ENCODE measurements at places on chromosomes 11 and 22.

GRCh38 chr11:6196396-6196795 is 2.6 kb upstream of the OR52W1 start:
- DNase-seq, result no peak

- DNase-seq, result peak; percentile 6
These were observed 90.8 kb upstream of the KCNQ1OT1 start for GRCh38 chr11:2790568-2790921.

DNA sequence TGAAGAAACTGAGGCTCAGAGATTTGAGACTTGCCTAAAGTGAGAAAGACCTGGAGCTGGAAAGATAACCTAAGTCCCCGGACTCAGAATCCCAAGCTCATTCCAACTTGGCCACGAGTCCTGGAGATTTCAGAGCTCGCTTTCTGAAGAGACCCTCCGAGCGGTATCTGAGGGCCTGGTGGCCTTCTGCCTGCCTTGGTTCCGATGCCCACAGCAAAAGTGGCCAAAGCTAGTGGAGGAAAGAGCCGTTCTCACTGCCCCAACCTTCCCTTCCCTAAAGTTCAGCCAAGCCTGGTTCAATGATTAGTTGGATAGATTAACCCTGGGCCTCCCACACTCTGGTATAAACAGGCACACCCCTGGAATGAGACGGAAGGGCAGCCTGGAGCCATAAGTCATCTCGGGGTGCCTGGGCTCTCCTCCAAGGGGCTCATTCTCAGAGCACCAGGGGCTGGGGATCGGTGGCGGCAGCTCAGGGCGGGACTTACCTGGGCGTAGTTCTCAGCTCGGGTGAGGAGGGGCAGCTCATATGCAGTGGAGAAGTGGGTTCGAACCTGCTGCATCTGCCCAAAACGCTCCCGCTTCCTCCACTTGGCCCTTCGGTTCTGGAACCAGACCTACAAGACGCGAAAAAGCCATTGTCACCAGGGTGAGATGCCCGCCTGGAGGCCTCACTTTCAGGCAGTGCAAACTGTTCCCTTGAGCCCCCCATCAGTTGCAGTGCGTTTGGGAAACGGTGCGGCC is 42.8 kb downstream of the ALX4 start:
- DNase-seq, result no peak

DNA sequence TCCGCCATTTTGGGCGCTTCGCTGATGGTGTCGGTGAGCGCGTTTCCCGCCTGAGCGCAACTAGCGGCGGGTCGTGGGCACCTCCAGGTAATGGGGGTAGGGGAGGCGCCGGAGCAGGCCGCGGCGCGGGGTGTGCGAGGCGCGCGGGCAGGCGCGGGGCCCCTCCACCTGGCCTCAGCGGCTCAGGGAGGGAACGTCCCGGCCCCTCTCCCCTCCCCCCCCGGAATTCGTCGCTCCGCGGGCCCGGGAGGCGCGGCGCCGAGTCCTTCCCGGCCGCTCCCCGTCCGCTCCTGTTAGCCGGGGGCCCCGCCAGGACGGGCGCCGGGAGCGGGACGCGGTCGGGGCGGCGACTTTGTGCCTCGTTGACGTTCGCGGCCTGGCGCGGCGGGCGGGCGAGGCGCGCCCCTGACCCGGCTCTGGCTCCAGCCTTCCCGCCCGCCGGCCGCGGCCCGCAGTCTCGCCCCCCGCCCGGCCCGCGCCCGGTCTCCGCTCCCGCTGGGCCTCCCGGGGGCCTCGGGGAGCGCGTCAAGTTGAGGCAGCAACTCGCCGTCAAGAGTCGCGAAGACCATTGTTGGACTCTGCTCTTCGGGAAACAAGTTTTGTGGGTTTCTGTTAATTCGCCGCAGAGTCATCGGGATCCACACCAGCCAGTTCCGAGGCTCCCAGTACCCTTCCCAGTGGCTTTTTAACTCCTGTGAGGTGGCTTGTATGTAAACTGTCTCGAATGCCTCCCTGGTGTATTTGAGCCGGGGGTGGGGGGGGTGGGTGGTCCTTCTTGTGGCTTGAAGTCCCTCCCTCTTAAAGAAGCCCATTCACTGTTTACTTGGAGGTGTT is at the start of gene PPP6R3:
PPP6R3 (plus strand) TSS at position 12 of the 834 bp plus-strand sequence. CDS start 76,913 bp downstream, outside the sequence.
- no peak for DNase-seq

DNA sequence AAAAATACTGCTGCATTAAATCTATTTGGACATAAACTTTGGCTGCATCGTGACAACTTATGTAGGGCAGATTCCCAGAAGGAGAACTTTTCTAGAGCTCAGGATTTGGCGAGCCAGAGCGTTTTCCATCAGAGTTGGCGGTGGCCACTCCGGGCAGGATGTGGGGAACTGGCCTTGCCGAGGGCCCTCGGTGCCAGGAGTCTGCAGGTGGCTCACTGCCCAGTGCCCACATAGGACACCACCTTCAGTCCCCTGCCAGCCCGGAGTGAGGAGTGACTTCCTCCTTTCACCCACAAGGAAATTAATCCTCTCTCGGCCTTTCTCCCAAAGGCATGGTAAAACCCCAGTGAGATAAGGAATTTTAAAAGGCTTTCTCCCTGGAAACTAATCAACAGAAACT is 1.6 kb upstream of the LGALS2 start:
- DNase-seq, result no peak

GRCh38 chr11:62479631-62480201 is 60.9 kb downstream of the SCGB1A1 start:
- DNase-seq, result no peak

- DNase-seq, result no peak
These were observed 21.8 kb downstream of the CACNA1I start for GRCh38 chr22:39592081-39593065.

DNA sequence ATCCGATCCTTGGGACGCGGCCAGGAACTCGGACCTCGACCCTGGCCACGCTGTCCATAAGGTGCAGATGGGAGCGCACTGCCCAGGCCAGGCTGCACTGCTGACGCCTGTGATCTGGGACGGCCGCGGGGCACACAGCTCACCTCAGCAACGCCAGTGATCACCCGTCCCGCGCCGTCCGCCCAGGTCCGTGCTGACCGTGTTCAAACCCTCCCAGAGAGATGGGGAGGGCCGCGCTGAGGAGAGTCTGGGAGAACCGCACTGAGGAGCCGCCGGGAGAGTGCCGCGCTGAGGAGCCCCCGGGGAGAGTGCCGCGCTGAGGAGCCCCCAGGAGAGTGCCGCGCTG is 636 bp downstream of the KCNQ1OT1 start:
- peak; percentile 16 for DNase-seq

DNA sequence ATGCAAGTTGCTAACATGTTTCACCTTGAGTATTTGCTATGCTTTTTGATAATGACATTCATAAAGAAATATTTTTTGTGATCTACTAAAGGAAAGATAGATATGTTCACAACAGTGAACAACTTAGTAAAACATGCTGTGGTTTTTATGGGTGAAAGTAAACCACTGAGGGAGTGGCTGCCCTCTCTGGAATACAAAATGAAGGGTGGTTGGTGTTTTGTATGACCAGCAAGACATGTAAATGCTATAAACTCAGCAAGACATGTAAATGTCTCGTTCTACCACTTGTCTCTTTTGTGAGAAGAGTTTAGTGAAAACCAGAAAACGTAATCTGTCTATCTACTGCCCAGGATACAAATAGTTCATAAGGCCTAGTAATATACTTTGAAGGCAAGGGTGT is 7.6 kb upstream of the AMPD3 start:
- no peak for DNase-seq

DNA sequence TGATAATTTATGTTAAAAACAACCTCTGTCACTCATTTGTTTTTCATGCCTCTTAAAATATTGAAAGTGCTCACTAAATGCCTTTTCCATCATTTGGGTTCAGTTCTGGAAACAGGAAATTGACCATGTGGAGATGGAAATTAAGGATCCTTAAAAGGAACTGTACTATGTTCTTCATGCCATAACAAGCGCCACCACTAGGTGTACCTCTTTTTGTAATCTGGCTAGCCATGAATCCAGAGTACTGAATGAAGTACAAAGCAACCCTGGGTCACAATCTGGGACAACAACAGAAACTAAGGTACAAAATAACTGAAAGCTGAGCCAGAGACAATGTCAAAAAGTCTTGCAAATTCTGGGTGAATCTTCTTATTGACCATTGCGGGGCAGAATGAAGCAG is 559.1 kb downstream of the FAM181B start:
- no peak for DNase-seq

- DNase-seq, result no peak
These were observed 15.0 kb upstream of the PRR5 start for GRCh38 chr22:44686873-44687600.

DNA sequence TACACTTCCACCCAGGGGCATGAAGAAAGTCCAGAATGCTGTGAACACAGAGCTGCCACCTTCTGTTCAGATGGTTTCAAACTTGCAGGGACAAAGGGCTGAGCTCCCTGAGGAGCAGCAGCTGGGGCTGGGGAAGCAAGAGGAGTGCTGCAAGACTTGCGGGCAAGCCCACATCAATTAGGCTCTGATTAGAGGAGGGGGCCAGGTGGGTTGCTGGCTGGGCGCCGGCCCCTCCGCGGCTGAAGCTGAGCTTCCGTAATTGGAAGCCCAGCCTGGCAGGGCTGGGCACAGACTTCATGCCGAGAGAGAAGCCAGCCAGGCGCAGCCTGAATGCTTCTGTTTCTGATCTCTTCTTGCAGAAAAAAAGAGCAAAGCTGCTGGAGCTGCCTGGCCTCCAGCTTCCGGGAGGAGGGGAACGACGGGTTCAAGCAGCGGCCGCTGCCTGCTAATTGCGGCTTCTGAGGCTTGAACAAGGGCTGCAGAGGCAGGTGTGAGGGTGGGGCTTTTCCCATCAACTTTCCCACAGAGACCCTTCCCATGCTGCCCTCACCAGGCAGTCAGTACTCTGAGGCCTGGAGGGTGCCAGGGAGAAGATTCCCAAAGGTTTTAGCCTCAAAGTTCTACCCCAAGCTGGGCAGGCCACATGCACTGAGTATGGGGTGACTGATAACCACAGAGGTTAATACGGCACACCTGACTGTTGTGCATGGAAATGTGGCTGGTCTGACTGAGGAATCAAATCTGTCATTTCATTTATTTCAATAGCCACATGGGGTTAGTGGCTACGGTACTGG is 91.1 kb upstream of the LMO1 start:
- no peak for DNase-seq

DNA sequence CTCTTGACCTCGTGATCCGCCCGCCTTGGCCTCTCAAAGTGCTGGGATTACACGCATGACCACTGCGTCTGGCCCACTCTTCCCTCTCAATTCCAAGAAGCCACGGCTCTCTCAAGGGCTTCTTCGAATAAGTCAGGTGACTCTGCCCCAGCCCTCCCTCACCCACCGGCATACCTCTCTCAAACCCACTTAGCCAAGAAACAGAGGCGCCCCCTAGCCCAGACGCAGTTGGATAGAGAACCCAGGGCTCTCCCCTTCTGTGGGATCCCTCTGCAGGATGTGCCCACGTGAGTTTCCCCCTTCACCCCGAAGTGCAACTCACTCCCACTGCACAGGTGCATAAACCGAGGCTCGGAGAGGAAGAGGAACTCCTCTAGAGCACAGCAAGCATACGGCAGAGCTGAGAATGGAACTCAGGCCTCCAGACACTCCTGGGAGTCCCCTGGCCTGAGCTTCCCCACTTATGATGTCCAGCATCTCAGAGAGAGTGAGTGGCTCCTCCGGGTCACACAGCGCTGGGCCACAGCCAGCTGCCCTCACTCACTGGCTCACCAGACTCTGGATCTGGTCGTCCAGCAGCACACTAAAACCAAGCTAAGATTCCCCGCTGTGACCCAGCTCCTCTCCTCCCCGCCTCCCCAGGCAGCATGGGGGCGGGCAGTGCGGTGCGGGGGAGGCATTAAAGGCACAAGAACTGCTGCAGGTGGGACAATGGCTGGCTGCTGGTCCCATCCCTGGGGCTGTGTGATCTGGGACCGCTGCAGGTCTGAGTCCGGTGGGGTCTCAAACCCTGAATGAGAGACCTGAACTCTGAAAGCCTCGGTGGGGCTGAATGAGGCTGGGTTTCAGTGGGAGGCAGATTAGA is 16.8 kb upstream of the RGL4 start:
- DNase-seq, result no peak

GRCh38 chr11:84829162-84829561 is 798.0 kb downstream of the DLG2 start:
- no peak for DNase-seq

DNA sequence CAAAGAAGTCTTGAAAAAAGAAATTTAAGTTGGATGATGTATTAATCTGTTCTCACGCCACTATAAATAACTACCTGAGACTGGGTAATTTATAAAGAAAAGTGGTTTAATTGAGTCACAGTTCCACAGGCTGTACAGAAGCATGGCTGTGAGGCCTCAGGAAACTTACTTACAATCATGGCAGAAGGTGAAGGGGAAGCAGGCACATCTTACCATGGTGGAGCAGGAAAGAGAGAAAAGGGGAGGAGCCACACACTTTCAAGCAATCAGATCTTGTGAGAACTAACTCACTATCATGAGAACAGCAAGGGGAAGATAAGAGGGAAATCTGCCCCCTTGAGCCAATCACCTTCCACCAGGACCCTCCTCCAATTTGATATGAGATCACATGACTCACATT is 65.7 kb upstream of the AMOTL1 start:
- no peak for DNase-seq

GRCh38 chr11:9575260-9576240 is 2.1 kb downstream of the WEE1 start:
- DNase-seq, result no peak

- no peak for DNase-seq
These were observed 174.5 kb downstream of the CEP164 start for GRCh38 chr11:117502015-117502778.

DNA sequence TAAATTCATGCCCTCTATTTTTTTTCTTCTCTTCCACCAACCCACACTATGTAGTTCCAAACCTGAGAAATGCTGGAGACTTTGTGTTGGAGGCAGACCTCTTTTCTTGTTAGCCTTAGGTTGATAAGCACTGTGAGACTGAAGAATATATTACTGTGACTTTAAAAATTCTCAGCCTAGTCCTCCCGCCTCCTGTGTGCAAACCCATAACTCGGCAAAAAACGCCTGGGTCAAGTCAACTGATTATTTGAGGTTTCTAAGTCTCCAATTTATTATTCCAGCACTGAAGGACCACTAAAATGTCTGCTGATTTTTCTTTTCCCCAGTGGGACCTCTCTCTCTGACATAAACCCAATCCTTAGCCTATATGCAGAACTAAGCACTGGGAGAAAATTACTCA is 1946.0 kb upstream of the RAG2 start:
- DNase-seq, result no peak

DNA sequence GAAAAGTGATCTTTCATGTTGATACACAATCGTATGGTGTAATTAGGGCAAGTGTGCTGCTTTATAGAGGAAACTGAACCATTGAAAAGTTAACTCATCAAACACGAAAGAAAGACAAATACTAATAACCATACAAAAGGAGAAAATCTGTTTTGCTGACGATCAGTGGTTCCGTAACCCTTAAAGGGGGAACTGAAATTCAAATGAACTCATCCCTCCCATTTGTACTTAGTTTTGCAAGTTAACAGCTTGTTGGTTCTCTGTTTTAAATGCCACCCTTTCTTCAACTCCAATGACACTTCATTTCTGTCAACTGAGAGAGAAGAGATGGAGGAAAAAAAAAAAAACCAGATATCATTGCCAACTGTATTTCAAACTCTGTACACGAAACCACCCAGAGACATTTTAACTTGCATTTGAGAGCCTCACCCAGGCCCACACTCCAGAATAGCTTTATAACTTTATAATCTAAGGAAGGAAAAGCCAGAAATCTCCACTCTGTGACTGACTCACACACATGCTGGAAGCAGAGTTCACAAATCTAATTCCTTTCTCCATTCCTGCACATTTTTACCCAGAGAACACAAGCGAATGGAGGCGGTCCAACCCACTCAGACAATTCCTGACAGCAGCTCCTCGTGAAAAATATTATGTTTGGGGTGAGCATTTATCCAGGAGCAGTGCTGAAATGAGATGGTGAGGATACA is 17.4 kb upstream of the CSNK2A3 start:
- no peak for DNase-seq

Data from mesothelial cell of epicardium (in vitro differentiated cells).